Hindlimb muscle (tissue), 1 donor: ENCODE measurements at places on chromosomes 5 and 9. TPM values are rescaled to one million over a fixed set of nuclear protein-coding genes. Genes with fewer than 3 reads are reported as not detected.

- DNase-seq: no peak
Observed at GRCh38 chr5:113089653-113090335, 113.2 kb downstream of the DCP2 start.

DNA sequence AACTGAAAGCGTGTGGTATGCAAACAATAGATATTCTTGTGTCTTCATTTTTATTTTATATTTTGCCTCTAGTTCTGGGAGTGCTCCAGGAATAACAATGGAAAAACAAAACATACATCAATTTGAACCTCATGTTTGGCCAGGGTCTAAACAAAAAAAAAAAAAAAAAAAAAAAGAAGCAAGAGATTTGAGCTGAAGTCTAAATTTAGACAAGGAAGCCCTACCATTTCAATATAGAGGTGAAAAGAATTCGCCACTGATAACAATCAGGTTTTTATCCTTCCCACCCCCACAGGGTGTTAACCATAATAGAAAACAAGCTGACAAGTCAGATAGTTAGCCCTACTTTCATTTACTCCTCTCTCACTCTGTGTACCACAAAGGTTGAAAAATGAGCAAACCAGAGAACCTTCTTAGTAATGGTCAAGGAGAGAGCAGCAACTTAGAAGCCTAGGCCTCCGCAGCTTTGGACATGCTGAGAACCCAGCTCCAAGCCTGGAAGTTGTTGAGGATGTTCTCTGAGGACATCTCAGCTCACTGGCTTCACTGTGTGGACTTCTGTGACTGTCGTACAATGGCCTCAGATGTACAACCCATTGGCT is 118.2 kb upstream of the HMHB1 start:
- peak; percentile 69 for DNase-seq

DNA sequence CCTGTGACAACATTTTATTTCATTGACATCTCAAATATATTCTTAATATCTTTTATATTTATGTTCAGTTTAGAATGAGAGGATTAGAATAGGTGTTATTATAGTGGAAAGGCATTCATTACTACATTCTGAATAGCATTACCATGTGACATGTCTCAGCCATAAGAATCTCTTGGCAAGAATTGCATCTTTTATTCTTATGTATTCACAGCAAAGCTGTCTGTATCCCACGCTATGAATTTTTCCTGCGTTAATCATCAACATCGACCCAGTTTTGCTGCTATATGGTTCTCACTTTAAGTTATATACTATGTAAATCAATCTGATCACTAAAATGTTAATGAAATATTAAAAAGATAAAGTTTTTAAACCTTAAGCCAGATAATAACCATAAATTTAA is 248.6 kb downstream of the TMEM232 start:
- no peak for DNase-seq

The PPP2R2B gene
- 1.2 TPM for polyA plus RNA-seq

The TLR4 gene
- 6.2 TPM for polyA plus RNA-seq
